ENCODE measurements at places on chromosomes 11 and 22.

- DNase-seq: no peak
Measured at GRCh38 chr22:28329186-28330073, 350.2 kb downstream of the TTC28 start.

GRCh38 chr22:50184902-50185374 is 775 bp upstream of the TRABD start:
- DNase-seq: no peak

DNA sequence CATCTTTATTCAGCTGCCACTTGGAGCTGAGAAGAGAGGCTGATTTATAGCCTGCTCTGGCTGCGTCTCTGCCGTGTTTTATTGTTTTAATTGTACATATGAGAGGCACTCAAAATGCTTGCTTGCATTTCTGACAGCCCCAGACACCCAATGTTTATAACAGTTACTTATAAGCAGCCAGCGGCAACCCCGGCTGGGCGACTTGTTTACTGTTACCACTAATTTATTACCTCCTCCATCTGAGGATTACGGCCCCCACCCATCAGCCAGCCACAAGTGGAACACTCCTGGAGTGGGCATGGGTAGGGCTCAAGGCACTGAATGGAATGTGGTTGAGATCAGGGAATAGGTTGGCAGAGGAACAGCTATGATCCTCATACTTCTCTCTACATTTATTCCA is 61.2 kb downstream of the CLPB start:
- DNase-seq: no peak

DNA sequence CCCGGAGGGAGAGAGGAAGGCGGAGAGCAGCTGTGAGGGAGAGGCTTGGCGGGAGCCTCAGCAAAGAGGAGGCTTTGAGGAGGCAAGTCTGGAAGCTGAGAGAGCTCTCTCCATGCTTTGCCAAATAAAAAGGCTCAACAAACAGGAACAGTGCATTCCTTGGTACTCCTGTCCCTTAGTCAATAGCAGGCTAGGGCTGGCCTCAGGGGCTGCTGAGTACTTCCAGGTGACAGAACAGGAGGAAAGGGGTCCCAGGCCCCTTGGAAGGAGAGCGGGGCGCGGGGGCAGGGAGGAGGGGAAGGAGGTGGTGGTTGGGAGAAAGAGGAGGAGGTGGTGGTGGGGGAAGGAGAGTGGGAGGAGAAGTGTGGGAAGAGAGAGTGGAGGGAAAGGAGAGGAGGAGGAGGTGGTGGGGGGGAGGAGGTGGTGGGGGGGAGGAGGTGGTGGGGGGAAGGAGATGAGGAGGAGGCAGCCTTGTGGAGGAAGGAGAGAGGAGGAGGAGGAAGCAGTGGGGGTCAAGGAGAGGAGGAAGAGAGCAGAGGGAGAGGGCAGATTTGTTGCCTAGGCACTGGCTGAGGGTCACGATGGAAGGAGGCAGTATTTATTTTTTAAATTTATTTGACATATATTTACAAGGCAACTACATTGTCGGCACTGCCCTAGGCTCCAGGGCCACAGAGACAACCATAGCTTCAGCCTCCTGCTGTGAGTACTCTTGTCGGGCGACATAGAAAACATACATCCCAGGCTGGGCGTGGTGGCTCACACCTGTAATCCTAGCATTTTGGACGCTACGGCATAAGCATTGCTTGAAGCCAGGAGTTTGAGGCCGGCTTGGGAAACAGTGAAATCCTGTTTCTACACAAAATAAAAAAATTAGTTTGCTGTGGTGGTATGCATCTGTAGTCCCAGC is 74.2 kb upstream of the ZBED5 start:
- no peak for DNase-seq

GRCh38 chr11:126817096-126817495 is 183.5 kb downstream of the KIRREL3 start:
- DNase-seq: no peak

GRCh38 chr22:20868025-20868962 is 9.5 kb downstream of the SNAP29 start:
- no peak for DNase-seq

DNA sequence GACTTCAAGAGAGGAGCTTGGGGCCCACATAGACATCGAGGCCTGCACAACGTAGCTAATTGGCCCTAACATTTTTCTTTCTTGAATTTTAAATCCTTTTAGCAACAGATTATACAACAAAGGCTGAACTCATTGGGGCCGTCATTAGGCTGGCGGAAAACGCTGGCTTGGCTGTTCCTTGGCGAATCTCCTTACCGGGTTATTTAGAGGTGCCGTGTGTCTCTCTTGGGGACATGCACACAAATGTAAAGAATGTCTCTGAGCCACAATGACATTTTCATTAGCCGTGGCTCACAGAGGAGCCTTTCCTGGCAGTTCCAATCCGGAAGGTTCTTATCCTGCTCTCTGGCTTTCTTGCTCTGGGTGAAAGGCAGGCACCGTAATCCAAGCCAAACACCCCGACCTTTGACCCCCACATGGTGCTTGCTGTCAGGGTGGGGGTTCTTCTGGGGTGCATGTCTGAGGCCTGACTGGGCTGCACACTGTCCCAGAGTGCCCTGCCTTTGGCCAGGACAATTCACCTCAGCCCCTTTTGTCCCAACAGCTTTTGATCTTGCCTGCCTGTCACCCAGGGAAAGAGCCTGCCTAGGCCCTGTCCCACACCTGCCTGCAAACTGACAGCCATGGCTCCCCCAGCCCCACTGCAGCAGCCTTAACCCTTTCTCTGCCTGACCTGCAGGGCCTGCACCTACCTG is 9.2 kb upstream of the FGF3 start:
- DNase-seq: no peak

GRCh38 chr11:78094250-78094649 is 14.6 kb upstream of the NDUFC2 start:
- no peak for DNase-seq

DNA sequence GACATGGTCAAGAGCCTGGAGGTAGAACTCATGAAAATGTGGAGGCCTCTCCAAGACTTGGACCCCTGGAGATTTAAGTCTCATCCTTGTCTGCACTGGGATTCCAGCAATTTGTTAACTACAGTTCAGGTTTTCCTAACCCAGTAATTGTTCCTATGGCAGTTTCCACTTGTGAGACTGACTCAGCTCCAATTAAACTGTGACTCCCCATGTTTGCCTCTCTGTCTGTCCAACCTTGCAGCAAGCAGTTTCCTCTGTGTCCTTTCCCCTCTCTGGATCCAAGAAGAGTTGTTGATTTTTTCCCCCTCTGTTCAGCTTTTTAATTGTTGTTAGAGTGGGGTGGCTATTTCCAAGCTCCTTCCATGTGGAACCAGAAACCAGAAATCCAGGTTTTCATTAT is 16.2 kb upstream of the ARHGAP20 start:
- no peak for DNase-seq

- no peak for DNase-seq
Measured at GRCh38 chr11:6356503-6357055, 33.7 kb upstream of the SMPD1 start.

Measured in GOT3 (cell line).